NK-92 treated with Interleukin-12 subunit alpha and Interleukin-12 subunit beta, amount 100 ng/mL, for 24 hours (cell line): ENCODE measurements at places on chromosomes 16 and 17.

DNA sequence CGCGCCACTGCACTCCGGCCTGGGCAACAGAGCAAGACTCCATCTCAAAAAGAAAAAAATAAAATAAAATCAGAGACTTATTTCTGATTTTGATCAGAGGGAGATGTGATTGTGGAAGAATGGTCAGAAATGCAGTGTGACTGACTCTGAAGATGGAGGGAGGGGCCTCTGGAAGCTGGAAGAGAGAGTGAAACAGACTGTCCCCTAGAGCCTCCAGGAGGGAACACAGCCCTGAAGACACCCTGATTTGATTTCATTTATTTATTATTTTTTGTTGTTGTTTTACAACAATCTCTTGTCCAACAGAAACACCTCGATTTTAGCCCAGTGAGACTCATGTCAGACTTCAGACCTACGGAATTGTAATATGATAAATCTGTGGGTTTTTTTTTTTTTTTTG is 26.1 kb downstream of the BCL7C start:
- no peak for DNase-seq

- DNase-seq: no peak
Measured at GRCh38 chr16:68244481-68244902, 681 bp upstream of the PLA2G15 start.

DNA sequence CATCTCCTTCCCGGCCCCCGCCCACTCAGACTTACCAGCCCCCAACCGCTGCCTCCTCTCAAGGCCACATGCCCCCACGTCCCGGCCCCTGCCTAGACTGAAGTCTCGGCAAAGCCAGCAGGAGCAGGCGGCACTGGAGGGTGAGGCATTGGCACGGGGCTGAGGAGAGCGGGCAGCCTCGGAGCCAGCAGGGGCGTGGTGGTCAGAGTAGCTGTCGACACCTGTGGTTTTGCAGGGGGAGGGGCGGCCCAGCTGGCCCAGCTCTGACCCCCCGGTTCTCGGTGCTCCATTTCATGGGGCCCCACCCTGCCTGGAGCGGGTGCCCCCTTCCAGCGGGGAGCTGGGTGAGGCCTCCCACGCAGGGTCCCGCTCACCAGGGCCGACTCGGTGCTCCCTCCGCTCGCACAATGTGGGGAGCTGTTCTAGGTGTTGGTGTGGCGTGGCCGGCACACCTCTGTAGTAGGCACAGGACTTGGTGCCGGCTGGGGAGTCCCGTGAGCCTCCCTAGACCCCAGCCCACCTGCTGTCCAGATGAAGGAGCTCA is 4.7 kb downstream of the CDH15 start:
- DNase-seq: no peak

- no peak for DNase-seq
Measured at GRCh38 chr17:79537061-79537460, 73.8 kb downstream of the RBFOX3 start.

GRCh38 chr17:76131692-76132573 is 9.1 kb downstream of the FOXJ1 start:
- DNase-seq: no peak
